CD14-positive monocyte (primary cell): ENCODE measurements at places on chromosomes 16 and 17. TPM values are rescaled to one million over a fixed set of nuclear protein-coding genes. Genes with fewer than 3 reads are reported as not detected.
A peak's percentile ranks its signal among the peaks of the same experiment; 100 is the strongest.

The GRIN2A gene
- polyA plus RNA-seq, result not detected

The EVPLL gene
- not detected in 2 replicates for polyA plus RNA-seq

The HNF1B gene
- polyA plus RNA-seq, result not detected

- no peaks in the 10 kb centered on the region for H3K27me3 ChIP-seq
- peak overlapping the region; percentile 55 for H3K4me3 ChIP-seq
- peak overlapping the region; percentile 68 for H3K27ac ChIP-seq
- peak; percentile 93 for DNase-seq
Observed at GRCh38 chr17:68346448-68346847, 55.2 kb downstream of the ARSG start.

GRCh38 chr17:49015179-49015923 lies 18.2 kb downstream of the IGF2BP1 start:
- peaks cover 57% of the 10 kb centered on the region for H3K27me3 ChIP-seq
- no peak overlapping the region for H3K27ac ChIP-seq
- no peaks in the 10 kb centered on the region for H3K4me1 ChIP-seq
- H3K4me3 ChIP-seq, result no peak overlapping the region
- DNase-seq, result no peak
- H3K36me3 ChIP-seq, result no peaks in the 10 kb centered on the region

GRCh38 chr17:27920569-27920968 lies 27.4 kb upstream of the LYRM9 start:
- no peak for DNase-seq
- no peak overlapping the region for H3K27ac ChIP-seq
- no peaks in the 10 kb centered on the region for H3K4me1 ChIP-seq
- H3K36me3 ChIP-seq, result no peaks in the 10 kb centered on the region
- H3K27me3 ChIP-seq, result no peaks in the 10 kb centered on the region

- no peak for DNase-seq
- no peaks in the 10 kb centered on the region for H3K36me3 ChIP-seq
- H3K27ac ChIP-seq, result no peak overlapping the region
- H3K4me1 ChIP-seq, result no peaks in the 10 kb centered on the region
Observed at GRCh38 chr17:12808723-12809122, 19.4 kb downstream of the ARHGAP44 start.

- H3K36me3 ChIP-seq, result peaks cover 46% of the 10 kb centered on the region
- H3K27ac ChIP-seq, result no peak overlapping the region
- H3K4me3 ChIP-seq, result no peak overlapping the region
- no peaks in the 10 kb centered on the region for H3K4me1 ChIP-seq
- no peaks in the 10 kb centered on the region for H3K27me3 ChIP-seq
Observed at GRCh38 chr16:12078405-12079280, 102.1 kb downstream of the SNX29 start.

DNA sequence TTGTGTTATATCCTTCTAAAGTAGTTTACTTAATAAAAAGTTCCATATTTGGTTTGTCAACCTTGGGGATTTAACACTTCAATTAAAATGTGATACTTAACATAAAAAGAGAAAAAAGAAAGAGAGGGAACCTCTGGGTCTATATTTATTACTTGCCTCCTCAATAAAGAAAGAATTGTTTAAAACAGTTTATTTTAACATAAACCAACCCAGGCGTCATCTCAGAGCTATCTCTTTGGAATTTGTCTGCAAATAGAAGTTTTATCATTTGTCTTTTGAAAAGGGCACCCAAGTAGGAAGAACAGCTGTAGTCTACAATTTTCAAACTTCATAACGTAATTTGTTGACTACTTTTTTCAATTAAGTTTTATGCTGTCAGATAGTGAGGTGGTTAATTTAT lies 364.1 kb downstream of the KCNJ2 start:
- no peaks in the 10 kb centered on the region for H3K27me3 ChIP-seq
- no peaks in the 10 kb centered on the region for H3K36me3 ChIP-seq
- H3K27ac ChIP-seq, result no peak overlapping the region
- DNase-seq, result no peak
- H3K4me3 ChIP-seq, result no peak overlapping the region
- no peaks in the 10 kb centered on the region for H3K4me1 ChIP-seq
